ENCODE measurements at places on chromosomes 7 and 10.

DNA sequence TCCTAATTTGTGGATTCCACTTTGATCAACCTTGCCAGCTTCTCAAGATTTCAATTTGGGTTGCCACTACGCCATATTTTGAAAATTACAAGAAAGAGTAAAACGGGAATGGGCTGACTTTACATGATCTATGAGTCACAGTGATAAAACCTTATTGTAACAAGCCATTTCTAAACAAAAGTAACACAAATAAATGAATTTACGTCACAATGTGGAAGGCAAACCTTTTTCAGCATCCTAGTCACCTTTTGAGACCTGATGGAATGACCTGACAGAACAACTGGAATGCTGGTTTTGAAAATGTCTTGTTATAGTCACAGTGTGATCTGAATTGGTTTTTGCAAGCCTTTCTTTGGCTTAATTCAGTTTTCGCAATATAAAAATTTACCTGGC is 85.9 kb downstream of the CDK6 start:
- no peak for DNase-seq

DNA sequence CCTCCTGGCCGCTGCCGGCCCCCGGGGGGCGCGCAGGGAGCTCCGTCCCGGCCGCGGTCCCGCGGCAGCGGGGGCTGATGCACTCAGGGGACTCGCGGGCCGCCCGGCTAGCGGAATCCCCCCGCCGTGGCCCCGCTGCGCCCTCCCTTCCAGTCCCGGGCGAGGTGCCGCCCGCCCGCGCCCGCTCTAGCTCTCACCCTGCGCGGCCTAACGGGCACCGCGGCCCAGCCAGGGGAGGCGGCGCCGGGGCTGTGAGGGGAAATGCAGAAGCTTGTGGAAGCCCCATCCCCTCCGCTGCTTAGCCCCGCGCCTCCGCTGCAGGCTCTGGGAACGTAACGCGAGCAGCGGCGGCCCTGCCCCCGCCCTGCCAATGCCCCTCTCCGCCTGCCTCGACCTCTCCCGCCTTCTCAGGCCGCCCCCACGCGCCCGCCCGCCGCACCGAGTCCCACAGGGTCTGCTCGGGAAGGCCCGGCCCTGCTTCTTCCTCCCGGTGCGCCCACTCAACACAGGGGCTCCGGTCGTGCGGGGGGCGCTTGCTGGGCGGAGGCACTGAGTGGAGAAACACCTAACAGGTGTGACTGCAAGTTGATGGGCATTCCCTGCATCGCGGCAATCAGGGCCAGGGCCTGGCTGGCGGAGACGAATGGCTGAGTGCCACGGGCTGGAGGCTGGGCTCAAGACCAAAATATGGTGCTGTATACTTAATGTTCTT is 384 bp upstream of the TMEM229A start:
- no peak for DNase-seq

DNA sequence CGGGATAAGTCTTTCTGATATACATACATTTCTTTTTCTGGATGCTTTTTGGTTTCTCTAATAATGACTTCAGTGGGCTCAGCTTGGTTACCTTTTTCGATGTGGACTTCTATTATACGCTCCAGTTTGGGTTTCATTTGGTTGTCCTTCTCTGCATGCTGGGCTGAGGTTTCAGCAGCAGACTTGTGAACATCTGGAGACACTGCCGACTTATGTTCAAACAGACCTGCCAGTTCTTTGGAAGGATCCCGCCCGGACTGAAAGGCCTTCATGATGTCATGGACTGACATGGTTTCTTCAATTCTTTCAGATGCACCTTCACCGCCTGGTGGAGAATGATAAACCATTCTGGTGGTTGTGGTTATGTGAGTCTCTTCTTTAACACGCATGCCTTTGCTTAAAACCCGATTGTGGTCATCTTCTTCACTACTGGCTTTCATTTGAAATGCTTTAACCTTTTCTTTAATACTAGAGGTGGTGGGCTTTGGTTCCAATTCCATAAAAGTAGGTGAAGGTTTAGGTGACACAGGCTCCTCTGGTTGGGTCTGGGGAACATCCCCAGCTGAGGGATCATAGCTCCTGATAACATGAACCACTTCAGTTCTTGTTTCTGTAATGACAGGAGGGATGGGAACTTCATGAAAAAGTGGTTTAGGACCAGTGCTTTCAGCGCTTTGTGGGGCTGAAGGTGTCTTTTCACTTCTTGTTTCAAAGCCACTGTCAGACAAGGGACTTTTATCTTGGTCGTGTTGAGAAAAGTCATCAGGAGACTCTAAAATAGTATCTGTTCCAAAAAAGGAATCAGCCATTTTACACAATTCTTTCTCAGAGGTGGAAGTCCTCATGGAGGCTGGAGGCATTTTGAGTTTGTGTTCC is 167.7 kb upstream of the CCDC6 start:
- DNase-seq = no peak

DNA sequence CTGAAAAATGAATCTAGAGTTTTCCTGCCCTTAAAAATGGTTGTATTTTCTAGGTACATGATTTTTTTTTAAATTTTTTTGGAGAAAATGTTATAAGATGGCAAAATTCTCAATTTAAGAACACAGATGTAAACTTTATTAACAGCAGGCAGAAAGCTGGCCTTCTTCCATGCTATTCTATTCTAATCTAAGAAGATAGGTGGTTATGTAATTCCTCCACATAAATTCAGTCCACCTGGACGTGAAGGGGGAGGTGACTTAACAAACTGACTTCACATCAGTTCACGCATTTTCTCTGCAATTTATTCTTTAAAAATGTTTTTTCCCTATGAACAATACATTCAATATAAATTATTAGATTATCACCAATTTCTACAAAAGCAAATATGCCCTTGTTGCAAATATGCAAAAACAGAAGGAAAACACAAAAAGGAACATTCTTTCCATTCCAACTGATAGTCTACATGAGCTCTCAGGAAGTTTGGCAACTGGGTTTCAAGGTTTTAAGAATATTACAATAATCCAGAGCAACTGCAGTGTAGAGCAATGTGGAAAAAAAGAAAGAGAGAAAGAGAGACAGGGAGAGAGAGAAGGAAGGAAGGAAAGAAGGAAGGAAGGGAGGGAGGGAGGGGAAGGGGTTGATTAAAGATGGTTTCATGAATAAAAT is 76.8 kb downstream of the HIBADH start:
- no peak for DNase-seq

DNA sequence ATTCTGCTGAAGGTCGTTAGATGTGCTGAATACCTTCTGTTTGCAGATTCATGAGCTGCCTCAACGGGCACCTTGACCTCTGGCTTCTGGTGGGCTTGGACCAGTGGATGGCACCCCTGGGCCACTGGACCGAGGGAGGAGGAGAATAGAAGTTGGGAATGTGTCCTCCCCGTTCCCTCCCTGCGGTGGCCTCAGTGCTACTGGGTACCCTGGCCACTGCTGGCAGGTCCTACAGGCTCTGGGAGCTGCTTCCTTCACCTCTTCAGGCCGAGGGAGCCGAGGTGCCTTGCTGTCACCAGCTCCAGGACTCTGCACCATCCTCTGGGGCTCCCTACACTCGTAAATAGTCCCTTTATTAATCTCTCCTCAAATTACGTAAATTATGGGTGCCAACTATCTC is 32.2 kb upstream of the GALNTL5 start:
- DNase-seq = no peak

- DNase-seq = no peak
These were observed at the start of gene KIAA1217 for GRCh38 chr10:24208661-24209431. TSS of gene KIAA1217 (plus strand) at chr10:24209138. CDS start at chr10:24209194, 56 bp downstream.

GRCh38 chr7:2237109-2237602 is 4.4 kb upstream of the MAD1L1 start:
- DNase-seq = no peak

- no peak for DNase-seq
These were observed 24.1 kb upstream of the PDGFA start for GRCh38 chr7:543501-544337.

GRCh38 chr7:39407137-39407536 is 159.1 kb upstream of the YAE1 start:
- DNase-seq = no peak

GRCh38 chr10:86103391-86104101 is 263.0 kb downstream of the GRID1 start:
- DNase-seq = no peak

DNA sequence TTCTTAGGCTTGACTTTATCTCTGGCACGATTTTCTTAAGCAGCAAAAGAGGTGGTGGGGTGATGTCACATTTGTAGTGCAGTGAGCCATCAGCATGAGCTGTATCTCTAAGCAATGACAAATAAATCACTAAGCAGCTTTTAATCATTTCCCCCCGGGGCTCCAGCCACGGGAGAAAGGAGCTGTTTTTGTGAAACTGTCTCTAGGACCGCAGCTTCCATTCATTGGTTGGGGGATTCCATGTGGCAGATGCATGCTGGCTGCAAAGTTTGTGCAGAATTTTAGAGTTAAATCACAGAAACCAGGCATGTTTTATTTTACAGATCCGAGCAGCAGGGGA is 464 bp downstream of the KIAA1217 start:
- DNase-seq = no peak

GRCh38 chr7:98670186-98670585 is 53.1 kb downstream of the NPTX2 start:
- DNase-seq = no peak

DNA sequence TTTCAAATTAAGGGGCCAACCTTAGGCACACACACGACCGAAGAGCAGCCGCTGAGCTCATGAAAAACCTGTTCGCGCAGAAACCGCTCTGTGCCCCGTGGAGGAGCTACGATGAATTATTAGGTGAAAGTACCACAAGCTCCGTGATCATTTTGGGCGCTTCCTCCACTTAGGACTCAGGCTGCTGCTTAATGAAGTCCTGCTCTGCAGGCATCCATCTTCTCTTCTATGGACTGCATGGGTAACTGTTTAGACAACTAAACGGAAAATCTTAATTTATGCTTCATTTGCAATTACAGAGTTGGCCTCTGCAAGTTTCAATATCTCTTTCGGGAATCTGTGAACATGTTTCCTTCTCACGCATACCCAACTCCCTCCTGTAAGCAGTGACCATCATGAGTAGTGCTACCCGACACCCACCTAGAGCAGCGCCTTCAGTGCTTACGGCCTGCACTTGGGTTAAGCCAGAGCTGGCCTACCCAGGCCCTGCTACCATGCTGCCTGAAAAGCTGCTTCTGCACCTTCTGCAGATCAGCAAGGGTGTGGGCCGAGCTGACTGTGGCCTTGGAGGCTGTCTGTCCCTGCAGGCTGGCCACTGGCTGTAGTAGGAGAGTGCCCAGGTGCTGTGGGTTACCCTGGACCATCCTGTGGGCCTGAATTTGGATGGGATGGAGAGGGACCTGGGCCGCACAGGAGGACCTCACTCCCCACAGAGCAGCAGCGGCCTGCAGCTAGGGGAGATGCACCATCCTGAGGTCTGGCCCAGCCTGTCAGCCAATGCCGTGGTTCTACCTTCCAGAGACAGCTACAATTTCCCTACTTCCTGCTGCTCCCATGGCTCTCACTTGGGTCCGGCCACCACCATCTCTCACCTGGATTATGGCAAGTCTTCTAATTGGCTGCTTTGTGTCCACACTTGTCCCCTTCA is 36.0 kb downstream of the GNA12 start:
- no peak for DNase-seq

DNA sequence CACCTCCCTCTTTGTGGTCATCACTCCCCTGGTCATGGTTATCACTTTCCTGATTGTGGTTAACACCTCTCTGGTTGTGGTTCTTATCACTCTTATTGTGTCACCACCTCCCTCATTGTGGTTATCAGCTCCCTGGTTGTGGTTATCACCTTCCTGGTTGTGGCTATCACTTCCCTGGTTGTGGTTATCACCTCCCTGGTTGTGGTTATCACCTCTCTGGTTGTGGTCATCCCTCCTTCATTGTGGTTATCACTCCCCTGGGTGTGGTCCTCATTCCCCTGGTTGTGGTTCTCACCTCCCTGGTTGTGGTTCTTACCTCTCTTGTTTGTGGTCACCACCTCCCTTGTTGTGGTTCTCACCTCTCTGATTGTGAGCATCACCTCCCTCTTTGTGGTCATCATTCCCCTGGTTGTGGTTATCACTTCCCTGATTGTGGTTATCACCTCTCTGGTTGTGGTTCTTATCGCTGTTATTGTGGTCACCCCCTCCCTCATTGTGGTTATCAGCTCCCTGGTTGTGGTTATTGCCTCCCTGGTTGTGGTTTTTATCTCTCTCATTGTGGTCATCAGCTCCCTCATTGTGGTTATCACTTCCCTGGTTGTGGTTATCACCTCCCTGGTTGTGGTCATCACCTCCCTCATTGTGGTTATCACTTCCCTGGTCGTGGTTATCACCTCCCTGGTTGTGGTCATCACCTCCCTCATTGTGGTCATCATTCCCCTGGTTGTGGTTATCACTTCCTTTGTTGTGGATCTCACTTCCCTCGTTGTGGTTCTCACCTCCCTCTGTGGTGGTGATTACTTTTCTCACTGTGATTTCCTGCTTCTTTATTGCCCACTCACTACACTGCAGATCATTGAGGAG is 106.7 kb downstream of the GPR26 start:
- no peak for DNase-seq

- no peak for DNase-seq
These were observed 6.3 kb downstream of the TMEM60 start for GRCh38 chr7:77791956-77792355.

GRCh38 chr7:95454438-95455045 is 19.7 kb upstream of the PON2 start:
- no peak for DNase-seq

DNA sequence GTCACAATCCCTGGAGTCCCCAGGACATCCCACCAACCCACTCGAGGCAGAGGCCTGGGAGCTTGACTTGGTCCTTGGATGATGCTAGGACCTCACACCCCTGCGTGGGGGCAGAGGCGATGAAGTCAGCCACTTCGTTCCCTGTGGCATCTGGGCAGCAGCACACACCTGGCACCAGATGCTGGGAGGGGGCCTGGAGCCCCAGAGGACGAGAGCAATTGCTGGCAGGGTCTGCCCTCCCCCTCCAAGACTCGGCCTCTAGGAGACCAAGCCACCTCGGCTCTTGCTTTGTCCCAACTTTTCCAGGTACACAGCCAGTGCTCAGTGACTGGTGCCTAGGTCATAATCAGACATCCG is 39.1 kb downstream of the DPYSL4 start:
- DNase-seq = no peak

GRCh38 chr10:44306762-44307161 is 78.1 kb downstream of the CXCL12 start:
- no peak for DNase-seq

GRCh38 chr10:787933-788651 is 98.6 kb upstream of the DIP2C start:
- no peak for DNase-seq

- DNase-seq = no peak
These were observed 165.9 kb downstream of the AUTS2 start for GRCh38 chr7:69764147-69764546.

GRCh38 chr10:93193906-93194305 is 120.2 kb downstream of the CYP26A1 start:
- DNase-seq = no peak

DNA sequence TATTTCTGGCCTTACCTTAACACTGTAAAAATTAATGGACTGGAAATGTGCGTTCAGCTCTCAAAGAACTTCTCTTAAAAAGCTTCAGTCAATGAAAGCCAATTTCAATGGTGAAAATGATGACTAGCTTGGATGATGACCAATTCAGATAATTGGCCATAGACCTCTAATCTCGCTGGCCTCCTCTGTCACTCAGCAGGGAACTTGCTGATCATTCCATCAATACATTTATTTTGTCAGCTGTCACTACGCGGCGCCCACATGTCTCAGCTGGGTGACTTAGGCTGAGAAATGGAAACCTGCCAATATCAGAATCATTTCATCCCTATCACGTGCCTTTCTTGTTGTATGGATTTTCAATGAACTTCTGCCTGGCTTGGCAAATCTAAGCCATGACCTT is 673.0 kb upstream of the AUTS2 start:
- no peak for DNase-seq

Measured in HS-27A (cell line).